ENCODE measurements at places on chromosomes 16 and 17.

DNA sequence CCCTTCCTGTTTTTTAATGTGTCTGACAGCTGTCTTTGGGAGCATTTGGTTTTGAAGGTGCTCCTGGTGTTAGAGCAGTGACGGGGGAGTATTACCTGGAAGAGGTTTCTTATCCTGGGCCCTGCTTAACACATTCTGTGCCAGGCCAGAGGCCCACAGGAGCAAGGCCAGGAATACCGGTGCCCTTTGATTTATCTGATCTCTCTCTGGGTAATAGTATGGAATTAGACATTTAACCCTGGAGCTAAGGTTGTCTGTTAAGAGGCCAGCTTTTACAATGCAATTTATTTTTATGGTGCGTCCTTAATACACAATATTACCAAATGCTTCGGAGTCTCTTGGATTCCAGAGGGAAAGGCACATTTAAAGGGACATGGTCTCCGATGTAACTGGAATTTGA lies 37.2 kb upstream of the GSE1 start:
- DNase-seq: no peak

DNA sequence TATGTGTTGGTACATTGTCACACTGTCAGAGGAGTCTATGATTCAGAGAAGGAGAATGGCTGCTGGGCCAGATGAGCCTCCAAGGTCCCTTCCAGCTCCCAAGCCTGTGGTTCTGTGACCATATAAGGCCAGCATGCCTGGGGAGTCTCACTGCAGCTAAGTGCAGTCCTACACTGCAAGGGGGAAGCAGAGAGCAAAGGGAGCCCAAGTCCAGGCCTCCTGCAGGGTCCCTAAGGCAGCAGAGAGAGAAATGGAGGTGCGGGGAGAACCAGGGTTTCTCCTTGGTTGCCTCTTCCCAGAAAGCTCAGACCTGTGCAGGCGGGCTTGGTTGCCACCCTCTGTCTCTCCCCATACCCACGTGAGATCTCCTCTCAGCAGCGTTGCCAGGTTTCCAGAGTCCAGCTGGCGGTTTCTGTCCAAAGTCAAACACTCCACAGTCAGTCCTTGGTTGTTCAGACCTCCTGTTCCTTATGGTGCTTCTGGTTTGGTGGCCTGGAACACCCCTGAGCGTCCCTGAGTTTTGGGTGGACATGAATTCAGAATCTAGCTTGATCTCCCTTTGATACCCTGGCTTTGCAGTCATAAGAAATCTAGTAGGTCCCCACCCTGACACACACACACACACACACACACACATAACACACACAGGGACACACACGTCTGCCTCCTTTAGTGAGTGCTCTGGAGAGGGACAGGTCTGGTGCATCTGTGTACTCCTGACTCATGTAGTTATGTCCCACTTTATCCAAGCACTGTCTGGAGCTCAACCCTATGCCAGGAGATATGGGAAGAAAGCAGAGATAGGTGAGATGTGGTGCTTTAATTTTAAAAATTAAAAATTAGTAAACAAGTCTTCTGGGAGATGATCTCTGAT lies 78.8 kb downstream of the GNAO1 start:
- DNase-seq: no peak

DNA sequence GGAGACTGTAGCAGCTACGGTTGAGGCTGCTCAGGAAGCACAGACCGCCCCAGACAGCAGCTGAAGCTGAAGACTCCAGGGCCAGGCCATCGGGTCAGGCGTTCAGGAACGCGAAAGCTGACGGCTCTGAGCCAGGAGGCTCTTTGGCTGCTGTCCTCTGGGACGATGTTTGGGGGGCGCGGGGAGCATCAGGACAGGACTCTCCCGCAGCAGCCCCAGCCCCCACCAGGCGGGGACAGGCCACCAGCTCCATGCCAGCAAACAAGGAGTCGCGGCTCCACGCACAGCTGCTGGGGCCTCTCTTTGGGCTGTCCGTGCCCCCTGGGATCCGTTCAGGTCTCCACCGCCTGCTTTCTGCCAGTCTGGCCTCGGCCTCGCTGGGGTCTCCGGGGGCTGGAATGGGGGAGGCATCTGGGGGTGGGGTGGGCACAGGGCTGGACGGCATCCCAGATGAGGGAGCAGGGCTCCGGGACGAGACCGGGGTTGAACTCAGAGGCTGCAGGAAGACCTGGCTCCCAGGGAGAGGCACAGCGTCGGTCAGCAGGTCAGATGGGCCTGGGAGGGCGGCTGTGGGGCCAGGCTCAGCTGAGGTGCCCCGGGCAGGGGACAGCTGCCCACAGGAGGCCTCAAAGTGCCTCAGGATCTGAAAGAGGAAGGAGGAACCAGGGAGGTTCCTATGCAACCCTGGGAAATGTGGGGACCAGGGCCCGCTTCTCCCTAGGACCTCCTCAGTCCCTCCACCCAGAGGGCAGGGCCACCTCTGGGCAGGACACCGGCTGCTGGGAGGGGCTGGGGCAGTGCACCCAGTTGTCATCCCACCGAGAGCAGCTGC lies 6.3 kb upstream of the CEP131 start:
- DNase-seq: no peak

DNA sequence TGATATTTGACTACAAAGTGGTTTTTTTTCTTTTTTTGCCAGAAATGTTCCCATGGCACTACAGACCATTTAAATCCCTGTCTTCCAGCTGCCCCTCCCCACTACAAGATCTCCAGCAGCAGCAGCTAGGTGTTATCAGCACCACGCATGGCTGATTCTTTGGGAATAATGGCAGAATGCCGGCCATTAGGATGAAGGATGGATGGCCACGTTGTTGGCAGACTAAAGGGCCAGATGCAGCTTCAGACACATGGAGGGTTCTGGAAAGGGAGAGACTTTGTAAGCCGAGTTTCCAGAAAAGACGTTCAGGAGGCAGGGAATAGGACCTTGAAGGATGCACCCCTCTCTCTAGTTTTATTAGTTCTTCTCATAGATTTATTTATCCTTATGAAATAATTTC lies 10.3 kb upstream of the MED9 start:
- DNase-seq: no peak

DNA sequence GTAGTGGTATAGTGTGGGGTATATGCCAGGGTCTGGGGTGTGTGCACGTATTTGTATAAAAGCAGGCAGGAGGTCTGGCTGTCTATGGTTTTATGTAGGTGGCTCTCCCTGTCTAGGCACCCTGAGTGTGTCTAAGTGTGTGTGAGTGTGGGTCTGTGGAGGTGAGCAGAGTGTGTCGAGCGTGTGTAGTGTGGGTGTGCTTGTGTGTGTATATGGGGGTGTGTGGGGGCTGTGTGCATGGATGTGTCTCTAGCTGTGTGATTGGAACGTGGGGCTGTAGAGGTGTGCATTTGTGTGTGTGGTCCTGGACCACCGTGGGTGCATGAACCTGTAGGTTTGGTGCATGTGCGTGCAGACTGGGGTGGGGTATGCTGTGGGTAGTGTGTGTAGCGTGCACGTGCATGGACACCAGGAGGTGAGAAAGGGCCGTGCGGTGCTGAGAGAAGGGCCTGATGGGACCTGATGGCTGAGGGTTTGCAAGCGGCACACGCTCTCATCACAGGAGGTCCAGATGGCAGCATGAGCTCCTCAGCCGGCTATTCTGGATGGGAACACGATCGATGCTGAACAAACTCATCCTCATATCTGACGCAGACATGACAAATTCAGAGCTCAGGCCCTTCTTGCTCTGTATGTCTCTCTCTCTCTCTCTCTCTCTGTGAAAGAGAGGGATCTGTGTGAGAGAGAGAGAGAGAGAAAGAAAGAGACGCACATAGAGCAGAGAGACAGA lies 27.7 kb downstream of the SPACA3 start:
- no peak for DNase-seq

DNA sequence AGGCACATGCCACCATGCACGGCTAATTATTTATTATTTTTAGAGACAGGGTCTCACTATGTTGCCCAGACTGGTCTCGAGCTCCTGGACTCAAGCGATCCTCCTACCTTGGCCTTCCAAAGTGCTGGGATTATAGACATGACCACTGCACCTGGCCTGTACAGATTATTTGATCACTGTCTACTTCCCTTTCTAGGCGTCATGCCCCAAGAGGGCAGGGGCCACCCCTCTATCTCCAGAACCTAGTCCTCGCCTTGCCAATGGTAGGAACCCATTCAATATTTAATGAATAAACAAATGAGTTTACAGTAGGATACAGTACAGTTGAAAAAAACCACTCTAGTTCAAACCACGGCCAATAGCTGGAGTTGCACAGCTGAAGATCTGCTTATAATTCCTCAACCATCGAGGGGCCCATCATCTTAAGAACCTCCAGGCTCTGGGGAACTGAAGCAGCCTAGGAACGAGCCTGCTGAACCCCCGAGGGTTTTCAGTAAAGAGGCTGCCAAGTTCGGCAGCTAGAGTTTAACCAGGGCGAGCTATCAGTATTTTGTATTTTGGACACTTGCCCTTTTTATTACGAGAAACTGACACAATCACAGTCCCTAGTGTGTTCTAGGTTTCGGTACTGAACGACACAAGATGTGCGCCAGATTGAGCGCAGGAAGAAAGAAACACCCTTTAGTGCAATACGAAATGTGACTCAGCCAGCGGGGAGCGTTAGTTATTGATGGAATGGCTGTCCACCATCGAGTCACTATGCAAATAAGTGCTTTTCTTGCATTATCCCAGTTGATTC lies 14.6 kb downstream of the ADCY9 start:
- DNase-seq: no peak

DNA sequence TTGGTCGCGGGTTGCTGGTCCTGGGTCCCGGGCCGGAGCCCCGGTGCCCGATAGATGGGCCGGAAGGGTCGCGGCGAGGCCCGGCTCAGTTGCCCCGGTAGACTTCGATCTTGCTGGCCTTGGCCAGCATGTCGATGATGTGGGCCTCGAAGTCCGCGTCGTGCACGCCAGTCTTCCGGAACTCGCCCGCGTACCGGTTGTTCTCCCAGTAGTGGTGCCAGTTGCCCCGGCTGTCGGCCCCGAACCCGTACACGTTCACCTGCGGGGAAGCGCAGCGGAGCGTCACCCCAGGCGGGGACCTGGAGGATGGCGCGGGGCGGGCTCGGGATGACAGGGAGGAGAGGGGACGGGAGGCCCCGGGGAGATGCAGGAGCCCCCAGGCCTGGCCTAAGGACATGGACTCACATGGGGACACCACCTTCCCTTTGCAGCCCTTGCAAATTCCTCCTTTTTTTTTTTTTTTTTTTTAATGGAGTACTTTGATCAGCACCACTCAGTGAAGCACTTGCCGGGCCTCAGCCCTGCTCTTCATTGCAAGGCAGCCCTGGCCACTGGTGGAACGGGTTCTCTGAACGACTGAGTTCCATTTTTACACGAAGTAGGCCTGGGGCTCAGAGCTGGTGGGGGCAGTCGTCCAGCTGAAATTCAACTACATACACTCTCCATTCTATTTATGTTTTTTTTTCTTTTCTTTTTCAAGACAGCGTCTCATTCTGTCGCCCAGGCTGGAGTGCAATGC lies 35.1 kb downstream of the DDX19A start:
- no peak for DNase-seq

- no peak for DNase-seq
These were observed 10.1 kb upstream of the PCTP start for GRCh38 chr17:55740511-55741355.

DNA sequence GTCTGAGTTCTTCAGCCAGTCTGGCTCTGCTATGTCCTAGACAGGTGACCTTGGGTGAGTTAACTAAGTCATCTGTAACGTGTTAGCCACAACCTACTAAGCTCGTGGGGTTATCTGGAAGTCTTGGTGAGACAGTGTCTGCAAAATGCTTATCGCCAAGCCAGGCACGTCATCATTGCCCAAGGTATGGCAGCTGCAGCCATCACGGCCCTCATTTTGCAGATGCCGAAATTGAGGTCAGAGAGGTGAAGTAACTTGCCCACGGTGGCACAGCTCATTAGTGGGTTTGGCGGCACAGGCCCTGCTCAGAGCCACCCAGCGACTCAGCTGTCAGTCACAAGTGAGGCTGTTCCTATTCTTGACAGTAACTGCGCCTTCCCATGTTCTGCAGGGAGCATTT lies 79.8 kb downstream of the CMIP start:
- no peak for DNase-seq

DNA sequence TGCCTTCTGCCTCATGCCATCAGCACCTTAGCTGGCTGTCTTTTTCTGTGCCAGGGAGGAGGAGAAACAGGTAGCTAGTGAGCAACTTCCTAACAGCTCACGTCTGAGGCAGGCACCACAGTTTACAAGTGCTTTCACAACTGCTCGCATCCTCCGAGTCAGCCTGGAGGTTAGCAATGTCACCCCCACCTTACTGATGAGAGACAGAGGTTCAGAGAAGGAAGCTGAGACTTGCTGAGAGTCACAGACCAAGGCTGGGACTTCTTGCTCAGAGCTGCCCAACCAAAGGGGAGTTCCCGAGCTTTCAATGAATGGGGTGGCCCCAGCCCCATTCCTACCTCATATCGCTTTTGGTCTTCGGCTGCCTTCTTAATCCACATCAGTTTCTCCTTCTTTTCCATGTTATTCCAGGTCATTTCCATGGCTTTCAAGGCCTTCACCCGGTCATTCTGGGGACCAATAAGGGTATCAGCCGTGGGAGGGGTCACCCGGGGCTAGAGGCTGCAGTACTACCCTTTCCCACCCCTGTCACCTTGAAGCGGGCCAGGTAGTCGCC lies 9.6 kb downstream of the UBTF start:
- no peak for DNase-seq

- no peak for DNase-seq
These were observed 130.8 kb upstream of the CHMP6 start for GRCh38 chr17:80860703-80861417.

GRCh38 chr16:77459534-77460254 lies 24.9 kb upstream of the ADAMTS18 start:
- no peak for DNase-seq

DNA sequence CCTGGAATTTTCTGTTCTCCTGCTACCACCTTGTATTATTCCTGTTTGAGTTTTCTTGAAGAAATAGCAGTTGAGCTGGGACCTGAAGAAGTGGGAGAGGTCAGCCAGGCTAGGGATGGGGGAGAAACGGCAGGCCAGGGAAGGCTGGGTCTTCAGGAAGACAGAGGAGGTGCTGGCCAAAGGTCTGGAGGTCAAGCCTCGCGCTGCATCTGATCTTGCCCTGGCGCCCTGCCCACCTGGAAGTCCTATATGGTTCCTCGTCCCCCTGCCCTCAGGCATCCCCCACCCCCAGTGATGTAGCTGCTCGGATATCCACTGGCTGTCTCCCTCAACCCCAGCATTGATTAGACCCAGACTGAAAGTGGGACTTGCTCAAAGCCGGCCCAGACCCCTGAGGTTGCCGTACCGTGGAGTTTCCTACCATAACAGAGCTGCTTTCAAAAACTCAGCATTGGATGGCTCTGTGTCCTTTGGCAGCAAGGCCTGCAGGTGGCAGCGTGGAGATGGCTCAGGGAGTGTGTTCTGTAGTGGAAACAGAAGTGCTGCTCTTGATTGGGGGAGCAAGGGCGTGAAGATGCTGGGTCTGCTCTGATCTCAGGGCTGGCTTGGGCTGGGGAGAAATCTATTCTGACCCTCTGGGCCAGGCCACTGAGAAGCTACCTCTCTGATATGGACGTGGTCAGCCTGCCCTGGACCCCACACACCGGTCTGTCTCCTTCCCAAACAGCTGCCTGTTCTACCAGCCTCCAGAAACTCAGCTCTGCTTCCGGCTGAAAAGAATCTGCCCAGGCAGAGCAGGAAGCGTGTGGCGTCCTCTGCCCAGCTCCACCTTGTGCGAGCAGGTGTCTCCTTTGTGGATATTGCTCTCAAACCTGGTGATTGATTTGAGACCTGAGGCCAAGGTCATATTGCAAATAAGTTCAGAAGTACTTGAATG lies 107.0 kb upstream of the CACNG5 start:
- DNase-seq: no peak

GRCh38 chr16:24149102-24149501 lies 107.0 kb upstream of the CACNG3 start:
- DNase-seq: no peak

GRCh38 chr16:87210894-87211293 lies 106.3 kb downstream of the C16orf95 start:
- DNase-seq: no peak

Data from stimulated activated CD4-positive, alpha-beta T cell treated with anti-CD3 and anti-CD28 coated beads, TNF-alpha, amount 100 ng/mL, for 1 hour (primary cell).